ENCODE measurements at places on chromosomes 13 and 19.

GRCh38 chr19:34881982-34882381 is 44.7 kb upstream of the ZNF30 start:
- DNase-seq, result no peak

GRCh38 chr13:112773601-112774447 is 84.0 kb downstream of the ATP11A start:
- no peak for DNase-seq

GRCh38 chr13:73429701-73430100 is 370.9 kb downstream of the KLF5 start:
- DNase-seq, result no peak

GRCh38 chr19:53960187-53960586 is 2.5 kb upstream of the CACNG8 start:
- no peak for DNase-seq

- DNase-seq, result no peak
Measured at GRCh38 chr13:114059946-114060860, 72.2 kb downstream of the RASA3 start.

GRCh38 chr13:83827338-83827737 is 54.9 kb downstream of the SLITRK1 start:
- DNase-seq, result no peak

- no peak for DNase-seq
Measured at GRCh38 chr19:11541238-11541637, 2.6 kb downstream of the CNN1 start.

GRCh38 chr19:18085702-18086457 is 854 bp downstream of the IL12RB1 start:
- DNase-seq, result no peak

GRCh38 chr13:86438034-86438433 is 638.8 kb upstream of the SLITRK6 start:
- no peak for DNase-seq

DNA sequence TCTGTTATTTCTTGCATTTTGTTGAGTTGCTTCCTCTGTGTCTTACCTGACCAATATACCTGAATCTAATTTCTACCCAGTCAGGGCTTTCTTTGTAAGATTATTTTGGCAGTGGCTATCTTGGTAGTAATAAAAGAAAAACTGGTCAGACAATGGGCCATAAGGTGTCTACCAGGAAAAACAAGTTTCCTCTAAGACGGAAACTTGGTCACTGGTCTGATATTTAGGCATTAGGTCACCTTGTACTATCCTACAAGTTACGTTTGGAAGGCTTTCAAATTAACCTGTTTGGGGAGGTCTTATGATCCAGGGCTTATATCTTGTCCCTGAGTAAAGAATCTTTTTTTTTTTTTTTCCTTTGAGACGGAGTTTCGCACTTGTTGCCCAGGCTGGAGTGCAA is 9.2 kb downstream of the ZNF823 start:
- no peak for DNase-seq

DNA sequence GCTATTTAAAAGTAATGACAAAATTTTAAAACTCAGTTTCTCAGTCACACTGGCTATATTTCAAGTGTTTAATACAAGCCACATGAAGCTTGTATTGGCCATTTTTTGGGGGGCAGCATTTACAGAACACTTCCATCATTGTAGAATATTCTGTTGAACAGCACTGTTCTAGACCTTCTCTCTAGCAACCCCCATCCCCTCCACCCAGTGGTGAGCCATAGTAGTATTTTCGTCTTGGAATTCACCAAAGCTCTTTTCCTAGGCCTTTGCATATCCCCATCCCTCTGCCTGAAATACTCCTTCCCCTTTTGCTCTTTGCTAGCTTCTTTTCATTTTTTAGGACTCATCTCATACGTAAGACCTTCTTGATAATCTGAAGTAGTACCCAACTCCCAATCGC is 99.5 kb downstream of the ZC3H13 start:
- DNase-seq, result no peak

GRCh38 chr19:2271234-2272103 is 10.5 kb downstream of the PEAK3 start:
- DNase-seq, result no peak

GRCh38 chr13:109790942-109791605 is 4.7 kb upstream of the IRS2 start:
- no peak for DNase-seq

DNA sequence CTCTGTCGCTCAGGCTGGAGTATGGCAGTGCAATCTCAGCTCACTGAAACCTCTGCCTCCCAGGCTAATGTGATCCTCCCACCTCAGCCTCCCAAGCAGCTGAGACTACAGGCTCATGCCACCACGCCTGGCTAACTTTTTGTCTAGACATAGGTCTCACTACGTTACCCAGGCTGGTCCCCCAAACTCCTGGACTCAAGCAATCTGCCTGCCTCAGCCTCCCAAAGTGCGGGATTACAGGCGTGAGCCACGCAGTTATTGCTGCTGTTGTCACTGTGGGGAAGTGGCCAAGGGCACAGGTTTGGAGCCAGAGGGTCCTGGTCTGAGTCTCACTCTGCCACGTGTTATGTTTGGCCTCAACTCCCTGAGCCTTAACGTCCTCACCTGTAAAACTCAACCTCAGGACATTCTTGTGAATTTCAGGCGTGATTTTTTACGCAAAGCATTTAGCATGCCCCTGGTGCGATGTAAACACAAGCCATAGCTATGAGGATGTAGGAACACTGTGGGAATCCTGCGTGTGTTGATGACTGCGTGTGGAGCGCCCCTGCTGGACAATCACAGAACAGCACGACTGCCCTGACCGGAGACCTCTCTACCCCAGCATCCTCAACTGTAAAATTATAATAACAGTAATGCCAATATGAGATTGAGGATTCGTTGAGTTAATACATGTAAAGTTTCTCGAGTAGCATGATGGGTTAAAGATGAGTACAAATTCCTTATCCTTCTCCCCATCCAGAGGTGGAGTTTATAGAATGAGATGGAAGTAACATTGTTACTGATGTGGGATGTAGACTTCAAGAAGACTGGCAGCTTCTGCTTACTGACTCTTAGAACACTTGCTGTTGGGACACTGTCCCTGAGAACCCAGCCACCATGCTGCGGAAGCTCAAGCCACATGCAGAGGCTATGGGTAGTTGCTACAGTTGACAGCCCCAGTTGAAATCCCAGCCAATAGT is 41.8 kb upstream of the PNMA8B start:
- DNase-seq, result no peak

DNA sequence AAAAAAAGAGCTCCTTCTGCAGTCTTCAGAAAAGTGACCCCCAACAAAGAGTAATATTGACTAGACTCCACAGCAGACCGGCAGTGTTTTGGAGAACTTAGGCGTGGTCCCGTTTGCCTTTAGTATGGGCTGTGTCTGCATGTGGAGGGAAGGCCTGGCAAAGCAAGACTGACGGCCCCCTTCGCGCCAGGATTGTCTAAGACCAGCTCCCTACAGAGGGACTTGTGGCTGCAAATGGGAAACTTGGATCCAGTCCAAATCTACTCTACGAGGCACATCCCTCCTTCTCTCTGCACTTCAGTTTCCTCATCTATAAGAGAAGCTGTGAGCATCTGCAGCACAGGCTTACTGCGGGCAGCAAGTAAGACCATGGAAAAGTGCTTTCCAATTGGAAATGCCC is 350.0 kb downstream of the ZNF536 start:
- no peak for DNase-seq

- DNase-seq, result peak; percentile 40
Measured at GRCh38 chr13:32838945-32839344, 177.3 kb upstream of the KL start.

- no peak for DNase-seq
Measured at GRCh38 chr19:36646746-36647145, 19.9 kb downstream of the ZNF461 start.

- no peak for DNase-seq
Measured at GRCh38 chr13:106573868-106574267, 5.9 kb upstream of the ARGLU1 start.

- DNase-seq, result no peak
Measured at GRCh38 chr13:109699628-109700071, 86.7 kb downstream of the IRS2 start.

DNA sequence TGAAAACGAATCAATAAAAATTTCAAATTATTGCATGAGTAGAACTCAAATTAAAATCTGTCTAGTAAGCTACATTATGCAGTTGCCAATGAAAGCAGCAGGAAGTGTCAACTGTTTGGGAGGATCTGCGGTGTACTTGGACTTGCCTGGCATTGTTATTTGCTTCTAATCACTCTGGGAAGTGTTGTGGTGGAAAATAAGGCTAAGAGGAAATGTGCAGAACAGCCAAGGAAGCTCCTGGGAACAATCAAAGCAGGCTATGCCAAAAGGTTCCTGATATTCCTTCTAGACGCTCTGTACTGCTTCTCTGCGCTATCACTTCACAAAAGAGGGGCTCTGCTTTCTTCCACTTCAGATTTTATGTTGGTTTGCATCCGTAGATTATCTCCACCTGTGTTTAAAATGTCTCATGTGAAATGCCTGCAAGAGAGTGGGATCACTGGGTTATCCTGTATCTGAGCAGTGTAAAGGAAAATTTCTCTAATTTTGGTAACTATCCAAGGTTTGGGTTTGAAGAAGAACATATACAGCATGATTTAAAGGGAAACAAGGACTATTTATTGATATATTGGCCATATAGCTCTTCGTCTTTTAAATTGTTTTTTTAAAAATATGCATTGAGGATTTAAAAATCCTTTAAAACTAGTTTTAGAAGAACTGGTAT is 182.7 kb upstream of the CSNK1A1L start:
- no peak for DNase-seq

DNA sequence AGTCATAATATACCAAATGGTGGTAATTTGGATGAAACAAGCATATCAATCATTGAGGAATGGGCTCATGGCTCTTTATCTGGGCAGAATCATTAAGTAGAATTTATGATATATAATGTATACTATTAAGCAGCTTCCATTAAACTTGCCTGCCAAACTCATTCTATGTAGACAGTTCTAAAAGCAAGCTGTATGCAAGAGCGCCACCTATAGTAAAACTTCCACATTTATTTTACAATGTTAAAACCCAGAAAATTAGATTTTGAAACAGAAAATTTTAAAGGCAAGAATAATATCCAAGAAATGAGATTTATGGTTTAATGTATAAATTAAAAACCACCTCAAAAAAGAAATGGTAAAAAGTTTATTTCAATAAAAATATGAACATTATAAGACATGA is 161.5 kb downstream of the MZT1 start:
- no peak for DNase-seq

DNA sequence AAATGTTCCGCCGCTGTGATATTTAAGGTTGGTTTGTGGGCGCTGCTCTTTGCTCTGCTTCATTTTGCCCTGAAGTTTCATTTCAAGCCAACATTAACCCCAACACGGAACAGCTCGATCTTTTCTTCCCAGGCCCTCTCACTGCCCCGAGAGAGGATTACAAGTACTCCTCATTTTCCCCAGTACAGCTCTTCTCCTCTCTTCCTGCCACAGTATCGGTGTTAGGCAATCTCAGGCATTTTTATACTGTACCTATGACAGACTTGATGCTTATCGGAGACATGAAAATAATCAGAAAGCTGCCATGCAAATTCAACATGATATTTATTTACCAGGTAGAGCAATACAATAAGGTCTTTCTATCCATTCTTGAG is 1.3 kb upstream of the EDNRB start:
- no peak for DNase-seq

GRCh38 chr13:25840261-25840660 is 211.6 kb downstream of the SHISA2 start:
- no peak for DNase-seq

All from GM19239 (cell line).